ENCODE measurements at places on chromosomes 13 and 19. TPM values are rescaled to one million over a fixed set of nuclear protein-coding genes. Genes with fewer than 3 reads are reported as not detected.

DLL3 gene
- not detected for total RNA-seq

PRODH2 gene
- total RNA-seq: not detected

KXD1 gene
- total RNA-seq: 99.9 TPM

CEACAM7 gene
- not detected for total RNA-seq
